Bone marrow (tissue), 2 donors: ENCODE measurements at places on chromosomes 5 and 9.

GRCh38 chr5:74394528-74394915 is 246.0 kb downstream of the ENC1 start:
- peak; percentile 26 for DNase-seq

DNA sequence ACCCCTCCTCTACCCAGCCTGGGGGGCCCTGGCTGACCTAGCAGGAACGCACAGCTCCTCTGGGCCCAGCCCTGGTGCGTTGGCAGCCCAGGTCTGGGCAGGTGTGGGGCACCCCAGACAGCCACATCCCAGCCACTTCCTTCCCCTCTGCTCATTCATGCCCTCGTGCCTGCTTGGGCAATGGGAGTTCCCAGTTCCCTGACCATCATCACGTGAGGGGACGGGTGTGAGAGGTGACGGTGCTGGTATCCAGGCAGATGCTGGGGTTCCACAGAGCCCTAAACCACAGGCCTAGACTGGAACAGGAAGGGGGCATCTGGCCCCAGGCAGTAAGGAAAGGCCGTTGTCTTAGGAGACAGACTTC is 8.4 kb downstream of the RALGDS start:
- peak; percentile 89 for DNase-seq

GRCh38 chr5:133918316-133918715 is 50.1 kb downstream of the C5orf15 start:
- no peak for DNase-seq

DNA sequence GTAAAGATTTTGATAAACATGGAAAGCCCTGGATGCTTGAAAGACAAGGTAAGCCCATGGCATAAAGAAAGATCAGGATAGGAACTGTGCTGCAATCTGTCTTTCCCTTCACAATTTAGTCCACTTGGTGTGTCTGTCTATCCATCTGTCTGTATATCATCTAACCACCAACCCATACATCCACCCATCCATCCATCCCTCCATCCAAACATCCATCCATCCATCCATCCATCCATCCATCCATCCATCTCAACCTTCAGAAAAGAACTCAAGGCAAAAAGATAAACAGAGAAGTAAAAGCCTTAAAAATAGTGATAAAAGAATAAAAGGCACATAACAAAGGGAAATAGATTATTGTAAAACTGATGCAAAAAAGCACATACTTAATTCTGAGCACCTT is 15.1 kb upstream of the TRIO start:
- no peak for DNase-seq

DNA sequence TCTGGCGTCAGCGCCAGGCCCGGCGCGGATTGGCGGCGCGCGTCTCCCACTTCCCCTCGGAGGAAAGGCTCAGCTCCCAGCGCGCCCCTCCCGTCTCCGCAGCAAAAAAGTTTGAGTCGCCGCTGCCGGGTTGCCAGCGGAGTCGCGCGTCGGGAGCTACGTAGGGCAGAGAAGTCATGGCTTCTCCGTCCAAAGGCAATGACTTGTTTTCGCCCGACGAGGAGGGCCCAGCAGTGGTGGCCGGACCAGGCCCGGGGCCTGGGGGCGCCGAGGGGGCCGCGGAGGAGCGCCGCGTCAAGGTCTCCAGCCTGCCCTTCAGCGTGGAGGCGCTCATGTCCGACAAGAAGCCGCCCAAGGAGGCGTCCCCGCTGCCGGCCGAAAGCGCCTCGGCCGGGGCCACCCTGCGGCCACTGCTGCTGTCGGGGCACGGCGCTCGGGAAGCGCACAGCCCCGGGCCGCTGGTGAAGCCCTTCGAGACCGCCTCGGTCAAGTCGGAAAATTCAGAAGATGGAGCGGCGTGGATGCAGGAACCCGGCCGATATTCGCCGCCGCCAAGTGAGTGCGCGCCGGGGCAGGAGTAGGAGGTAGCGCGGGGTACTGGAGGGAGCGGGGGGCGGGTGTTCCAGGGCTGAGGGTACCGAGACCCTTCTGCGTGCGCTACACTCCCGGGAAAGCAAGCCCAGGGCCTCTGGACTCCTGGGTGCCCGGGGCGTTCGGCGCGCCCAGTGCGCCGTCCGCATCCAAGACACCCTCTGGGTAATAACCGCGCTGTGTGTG is at the start of gene MSX2:
Gene MSX2, plus strand, starts transcription at position 99 of the 777 bp plus-strand sequence. Its CDS starts 78 bp downstream, at position 177.
- DNase-seq = no peak

- no peak for DNase-seq
These were observed at the start of gene C5orf58 for GRCh38 chr5:170232786-170233185. Gene C5orf58, plus strand, starts transcription at chr5:170232985. Its CDS starts 1,992 bp downstream, at chr5:170234977.

- DNase-seq = no peak
These were observed 179.8 kb downstream of the FGF1 start for GRCh38 chr5:142506046-142506445.

DNA sequence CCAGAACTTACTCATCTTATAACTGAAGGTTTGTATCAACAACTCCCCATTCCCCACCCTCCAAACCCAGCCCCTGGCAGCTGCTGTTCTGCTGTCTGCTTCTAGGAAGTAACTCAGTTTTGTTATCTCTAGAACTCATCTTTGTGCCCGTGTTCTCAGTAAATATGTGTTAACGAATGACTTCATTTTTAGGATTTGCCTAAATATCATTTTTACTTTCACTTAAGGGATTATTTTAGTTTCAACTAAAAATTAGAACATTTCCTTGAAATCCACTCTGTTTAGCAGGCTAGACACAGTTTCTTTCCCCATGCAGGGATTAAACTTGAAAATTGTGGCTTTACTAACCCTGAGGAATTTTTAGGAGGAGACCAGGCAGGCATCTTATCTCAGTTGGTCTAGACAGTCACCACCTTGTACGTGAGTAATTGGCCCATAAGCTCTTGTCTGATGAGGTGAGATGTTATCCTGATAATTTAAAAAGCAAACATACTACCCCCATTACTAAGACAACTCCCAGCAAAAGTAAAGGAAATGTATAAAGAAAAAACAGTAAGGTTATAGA is 68.2 kb upstream of the TNFAIP8 start:
- DNase-seq = no peak

DNA sequence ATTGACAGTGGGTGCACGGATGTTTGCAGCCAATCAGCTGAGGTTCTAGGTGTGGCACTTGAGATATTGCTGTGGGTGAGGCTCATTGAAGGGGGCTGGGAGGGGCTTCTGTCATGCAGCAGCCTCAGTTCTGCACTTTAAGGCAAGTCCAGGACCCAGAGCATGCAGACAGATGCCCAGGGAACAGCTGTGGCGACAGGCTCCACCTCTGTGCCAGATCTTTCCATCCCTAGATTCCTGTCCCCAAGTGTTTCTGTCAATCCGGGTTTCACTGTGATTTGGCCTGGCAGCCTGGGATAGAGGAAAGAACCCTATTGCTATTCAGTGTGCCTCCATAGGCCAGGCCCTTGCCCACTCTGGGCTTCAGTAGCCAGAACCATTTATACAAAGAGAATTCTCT is 20.8 kb upstream of the CERCAM start:
- no peak for DNase-seq

- no peak for DNase-seq
These were observed 2.8 kb downstream of the TICAM2 start for GRCh38 chr5:115599502-115599901.

GRCh38 chr5:96043446-96043845 is 81.8 kb upstream of the ELL2 start:
- DNase-seq = no peak

DNA sequence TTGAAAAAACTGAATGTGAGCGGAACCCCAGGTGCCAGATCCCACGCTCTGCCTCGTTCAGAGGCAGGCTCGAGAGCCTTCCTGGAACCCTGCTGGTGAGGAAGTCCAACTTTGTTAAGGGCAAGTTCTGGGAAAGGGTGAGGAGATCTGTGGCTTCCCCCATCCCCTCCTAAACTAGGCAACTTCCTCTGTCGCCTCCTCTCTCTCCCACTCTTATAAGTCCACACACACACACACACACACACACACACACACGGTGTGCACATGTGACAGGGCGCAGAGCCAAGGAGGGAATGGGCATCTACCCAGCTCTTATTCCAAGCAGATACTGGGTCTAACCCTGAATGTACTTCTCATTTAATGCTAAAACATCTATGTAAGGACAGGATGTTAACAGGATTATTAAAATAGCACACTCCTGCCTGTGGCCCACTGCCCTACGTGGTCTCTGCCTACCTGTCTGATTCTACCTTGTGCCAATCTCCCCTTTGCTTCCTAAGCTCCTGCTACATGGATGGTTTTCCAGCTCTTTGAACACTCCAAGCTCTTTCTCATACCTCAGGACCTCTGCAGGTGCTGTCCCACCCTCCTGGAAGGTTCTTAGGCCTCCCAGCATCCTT is 72.4 kb upstream of the FBXW11 start:
- DNase-seq = peak; percentile 40

- no peak for DNase-seq
These were observed 62.1 kb upstream of the TRPC7 start for GRCh38 chr5:136427426-136427825.

GRCh38 chr5:18999478-18999877 is 988.5 kb downstream of the CDH18 start:
- DNase-seq = no peak

DNA sequence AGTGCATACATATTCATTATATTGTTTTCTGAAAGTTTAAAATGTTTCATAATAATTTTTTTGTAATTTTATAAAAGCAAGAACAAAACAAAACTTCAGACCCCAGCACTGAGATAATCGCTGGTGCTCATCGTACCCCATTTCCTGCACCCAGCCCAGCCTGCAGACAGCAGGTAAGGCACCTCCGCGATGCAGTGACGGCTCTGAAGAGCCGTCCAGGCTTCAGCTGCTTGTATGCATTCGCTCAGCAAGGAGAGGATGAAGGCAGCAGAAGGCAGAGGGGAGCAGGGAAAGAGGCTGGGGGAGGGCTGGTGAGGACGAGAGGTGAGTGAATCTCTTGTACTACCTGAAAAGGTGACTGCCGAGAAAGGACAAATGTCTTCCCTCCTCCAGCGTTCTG is 153.5 kb downstream of the TTLL11 start:
- DNase-seq = no peak

DNA sequence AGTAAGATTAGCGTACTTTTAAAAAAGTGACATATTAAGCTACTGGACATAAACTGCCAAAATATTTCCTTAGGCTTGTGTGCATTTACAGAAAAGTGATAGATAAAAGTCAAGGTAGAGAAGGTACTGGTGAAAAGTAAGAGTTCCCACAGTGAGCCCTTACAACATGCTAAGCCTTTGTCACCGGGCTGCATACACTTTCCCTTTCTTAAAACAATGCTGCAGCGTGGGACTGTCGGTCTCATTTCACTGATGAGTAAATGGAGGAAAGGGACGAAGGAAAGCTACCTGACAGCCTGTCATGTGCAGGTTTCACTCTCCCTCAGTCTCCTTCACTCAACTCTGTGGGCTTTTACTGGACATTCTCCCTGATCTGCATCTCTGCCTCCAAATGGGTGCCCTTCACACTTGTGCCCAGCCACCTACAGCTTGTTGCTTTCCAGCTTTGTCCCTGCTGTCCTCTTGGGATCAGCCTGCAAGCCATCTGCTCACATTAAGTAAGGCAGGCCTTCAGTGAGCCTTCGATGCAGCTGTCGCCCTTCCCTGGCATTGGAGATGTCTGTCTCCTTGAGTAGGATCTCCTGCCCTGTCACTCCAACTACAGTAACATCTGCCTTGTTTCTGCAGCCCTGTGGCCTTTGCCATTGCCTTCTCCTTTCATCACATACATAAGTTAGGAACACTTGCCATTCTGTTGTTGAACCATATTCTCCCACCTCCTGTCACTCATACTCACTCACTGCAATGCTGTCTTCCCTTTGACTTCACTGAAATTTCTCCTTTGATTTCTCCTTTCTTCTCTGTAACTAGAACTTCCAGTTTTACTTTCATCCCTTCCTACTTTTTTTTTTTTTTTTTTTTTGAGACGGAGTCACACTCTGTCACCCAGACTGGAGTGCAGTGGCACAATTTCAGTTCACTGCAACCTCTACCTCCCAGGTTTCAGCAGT is 9.3 kb upstream of the ROPN1L start:
- no peak for DNase-seq

GRCh38 chr5:112862085-112862484 is 998 bp downstream of the SRP19 start:
- no peak for DNase-seq

- DNase-seq = no peak
These were observed 252.0 kb upstream of the ISL1 start for GRCh38 chr5:51131266-51131665.

DNA sequence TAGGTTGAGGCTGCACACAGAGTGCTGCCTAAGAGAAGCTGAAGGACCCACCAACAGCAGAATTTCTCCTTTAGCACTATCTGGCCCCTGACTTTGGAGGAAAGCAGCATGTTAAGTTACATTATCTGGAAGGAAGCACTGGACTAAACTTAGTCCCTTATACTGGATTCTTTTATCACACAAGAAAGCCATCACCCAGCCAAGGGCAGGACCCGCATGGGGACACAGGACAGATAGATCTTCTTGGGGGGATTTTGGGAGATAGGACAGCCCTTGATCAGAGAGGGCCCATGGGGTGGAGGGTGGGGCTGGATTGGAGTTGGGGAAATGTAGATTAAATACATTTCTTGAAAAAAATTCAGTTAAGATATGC is 14.4 kb downstream of the ANKRD33B start:
- DNase-seq = no peak

DNA sequence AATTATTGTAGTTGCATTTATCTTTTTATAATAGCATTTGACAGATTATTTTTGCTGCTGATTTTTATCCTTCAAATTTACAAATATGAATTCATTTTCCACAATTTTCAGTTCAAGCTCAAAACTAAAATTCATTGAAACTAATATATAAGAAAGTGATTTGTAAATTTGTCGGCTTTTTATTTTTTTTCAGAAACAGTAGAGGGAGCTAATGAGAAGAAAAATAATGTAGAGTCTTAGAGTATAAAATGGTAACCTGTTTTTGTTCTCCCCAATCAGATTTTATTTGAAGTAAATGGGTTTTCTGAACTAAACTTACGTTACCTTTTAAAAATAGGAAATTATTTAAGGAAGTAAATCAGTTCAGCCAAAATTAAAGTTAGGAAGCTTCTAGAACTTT is 19.2 kb downstream of the PRRC1 start:
- DNase-seq = no peak

DNA sequence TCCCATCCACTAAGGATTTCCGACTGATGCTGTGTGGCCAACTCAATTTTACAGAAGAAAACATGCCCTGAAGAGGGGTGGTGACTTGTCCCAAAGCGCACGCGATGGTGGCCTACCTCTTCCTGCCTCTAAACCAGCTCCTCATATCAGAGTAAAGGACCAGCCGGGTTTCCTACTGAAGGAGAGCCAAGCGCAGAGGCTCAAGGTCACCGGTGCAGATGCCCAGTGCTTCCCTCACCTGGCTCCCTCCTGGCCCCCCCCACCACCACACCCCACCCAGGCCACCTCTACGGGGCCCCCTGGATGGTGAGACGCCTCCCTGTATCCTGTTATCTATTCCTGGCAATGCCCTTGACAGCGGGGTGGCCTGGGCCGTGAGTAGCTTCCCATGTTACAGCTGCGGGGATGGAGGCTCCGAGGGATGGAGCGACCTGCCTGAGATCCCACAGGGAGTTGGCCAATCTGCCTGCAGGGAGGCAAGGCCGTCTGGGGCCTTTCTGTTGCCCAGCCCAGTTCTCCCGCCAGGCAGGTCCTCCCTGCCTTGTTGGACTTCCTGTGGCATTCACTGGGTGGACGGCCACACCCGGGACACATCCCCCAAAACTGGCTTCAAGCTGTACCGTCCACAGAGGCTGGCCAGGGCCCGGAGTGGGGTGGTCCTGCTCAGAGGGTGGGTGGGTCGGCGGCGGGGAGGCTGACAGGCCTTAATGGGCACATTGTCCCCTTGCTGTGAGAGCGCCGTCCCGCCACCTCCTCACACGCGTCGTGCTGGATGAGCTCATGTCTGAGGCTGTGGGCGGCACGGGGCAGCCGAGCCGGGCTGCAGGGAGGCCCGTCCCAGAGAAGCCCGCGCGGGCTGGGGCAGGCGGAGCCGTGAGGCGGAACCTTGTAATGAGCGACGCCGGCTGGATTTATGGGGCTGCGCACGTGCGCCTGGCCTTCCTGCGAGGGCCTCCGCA is 72.5 kb downstream of the MACROH2A1 start:
- DNase-seq = no peak
